ENCODE measurements at places on chromosomes 1 and 21.

- DNase-seq = no peak
Measured at GRCh38 chr1:208209286-208209685, 34.9 kb downstream of the PLXNA2 start.

- DNase-seq = no peak
Measured at GRCh38 chr1:228754646-228755268, 19.5 kb downstream of the RHOU start.

DNA sequence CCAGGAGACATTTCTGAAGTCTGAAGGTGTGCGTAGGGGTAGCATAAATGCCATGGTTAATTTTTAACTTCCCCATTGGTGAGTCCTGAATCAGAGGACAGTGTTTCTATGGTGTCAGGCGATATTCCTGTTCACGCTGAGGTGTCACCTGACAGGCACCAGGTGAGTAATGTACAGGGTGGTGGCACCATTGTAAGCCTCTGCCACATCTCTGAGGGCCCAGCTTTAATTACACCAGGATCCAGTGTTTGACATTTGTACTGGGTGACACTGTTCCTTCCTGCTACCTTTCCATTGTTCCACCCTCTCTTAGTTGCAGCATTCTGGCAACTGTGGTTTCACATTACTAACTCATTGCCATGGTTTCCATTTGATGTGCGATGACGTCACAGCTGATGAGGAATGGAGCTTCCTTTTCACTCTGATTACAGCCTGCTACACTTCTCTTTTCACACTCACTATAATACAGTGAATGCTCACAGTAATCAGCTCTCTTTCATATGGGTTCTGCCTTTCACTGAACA lies 40.6 kb upstream of the MARK1 start:
- DNase-seq = no peak

GRCh38 chr1:81693316-81693715 lies 107.4 kb upstream of the ADGRL2 start:
- DNase-seq = no peak

DNA sequence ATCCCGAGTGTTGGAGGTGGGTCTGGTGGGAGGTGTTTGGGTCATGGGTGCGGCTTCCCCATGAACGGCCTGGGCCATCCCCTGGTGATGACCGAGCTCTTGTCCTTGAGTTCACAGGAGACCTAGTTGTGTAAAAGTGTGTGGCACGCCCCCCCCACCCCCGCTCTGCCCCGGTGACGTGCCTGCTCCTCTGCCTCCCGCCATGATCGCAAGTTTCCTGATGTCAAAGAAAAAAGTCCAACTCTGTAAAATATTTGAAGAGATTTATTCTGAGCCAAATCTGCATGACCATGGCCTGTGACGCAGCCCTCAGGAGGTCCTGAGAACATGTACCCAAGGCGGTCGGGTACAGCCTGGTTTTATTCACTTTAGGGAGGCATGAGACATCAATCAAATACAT lies 125.1 kb upstream of the COL6A1 start:
- no peak for DNase-seq

DNA sequence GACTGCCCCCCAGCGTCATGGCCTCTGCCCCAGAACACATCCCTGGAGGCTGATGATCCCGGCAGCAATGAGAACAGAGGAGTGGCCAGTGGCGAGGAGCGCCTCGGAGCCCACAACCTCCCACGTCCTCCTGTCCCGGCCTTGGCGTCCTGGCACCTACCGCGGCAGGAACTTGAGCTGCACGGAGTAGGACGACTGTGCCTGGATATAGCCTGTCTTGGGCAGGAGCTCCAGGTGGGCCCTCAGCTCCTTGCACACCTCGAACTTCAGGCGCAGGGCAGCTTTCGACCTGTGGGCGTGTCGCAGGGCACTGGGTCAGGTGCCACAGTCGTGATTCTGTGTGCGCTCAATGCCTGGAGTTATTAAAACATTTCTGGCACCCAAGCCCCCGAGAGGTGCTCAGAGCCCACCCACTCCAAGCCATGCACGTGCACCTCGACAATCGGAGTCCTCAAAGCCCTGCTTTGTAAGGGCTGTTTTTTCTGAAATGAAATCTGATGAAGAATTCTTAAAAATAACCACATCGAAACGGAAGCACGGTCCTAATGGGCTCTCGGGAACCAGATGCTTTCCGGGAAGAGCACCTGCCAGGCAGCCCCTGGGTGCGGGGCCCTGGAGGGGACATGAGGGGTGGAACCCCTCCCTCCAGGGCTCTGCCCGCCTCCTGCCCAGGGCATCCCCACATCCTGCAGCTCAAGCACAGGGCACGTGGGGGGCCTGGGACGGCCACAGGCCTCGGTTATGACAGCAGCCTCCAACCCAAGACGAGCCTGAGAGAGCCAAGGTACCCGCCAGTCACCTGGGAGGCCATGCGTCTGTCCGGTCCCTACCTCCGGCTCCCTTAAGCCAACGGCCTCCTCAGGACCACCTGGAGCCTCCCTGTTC lies 23.0 kb upstream of the TMEM52 start:
- no peak for DNase-seq

GRCh38 chr1:171911506-171911905 lies 70.2 kb downstream of the DNM3 start:
- DNase-seq = no peak

GRCh38 chr1:30966690-30967369 lies 58.3 kb upstream of the SDC3 start:
- DNase-seq = no peak

- no peak for DNase-seq
Measured at GRCh38 chr1:231770506-231771175, 144.1 kb downstream of the DISC1 start.

DNA sequence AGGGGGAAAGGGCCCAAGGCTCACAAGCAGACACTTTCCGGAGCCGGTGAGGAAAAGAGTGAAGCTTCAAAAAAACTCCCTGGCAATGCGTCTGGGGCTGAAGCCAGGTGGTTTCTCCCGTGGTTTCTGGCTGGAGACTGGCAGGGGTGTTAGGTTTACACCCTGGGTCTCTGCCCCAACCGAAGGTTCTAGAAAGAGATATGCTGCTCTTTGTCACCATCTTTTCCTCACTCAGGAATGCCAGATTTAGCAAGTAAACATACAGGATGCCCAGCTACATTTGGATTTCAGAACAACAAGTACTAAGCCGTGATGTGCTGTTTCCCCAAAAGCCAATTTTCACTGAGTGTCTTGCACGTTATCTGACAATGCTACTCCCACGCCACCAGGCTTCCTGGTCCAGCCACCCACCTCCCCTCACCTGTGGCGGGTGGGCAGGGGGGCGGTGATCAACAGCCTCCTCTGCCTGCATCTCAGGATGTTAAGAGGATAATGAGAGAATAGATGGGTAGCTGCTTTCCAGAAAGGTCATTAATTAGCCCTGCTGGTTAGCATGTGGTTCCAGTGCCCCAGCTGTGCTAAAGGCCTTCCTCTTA lies 69.6 kb upstream of the OLIG2 start:
- no peak for DNase-seq

- no peak for DNase-seq
Measured at GRCh38 chr1:177080564-177080963, 83.9 kb downstream of the ASTN1 start.

GRCh38 chr1:9315411-9316079 lies 22.9 kb downstream of the SPSB1 start:
- no peak for DNase-seq

DNA sequence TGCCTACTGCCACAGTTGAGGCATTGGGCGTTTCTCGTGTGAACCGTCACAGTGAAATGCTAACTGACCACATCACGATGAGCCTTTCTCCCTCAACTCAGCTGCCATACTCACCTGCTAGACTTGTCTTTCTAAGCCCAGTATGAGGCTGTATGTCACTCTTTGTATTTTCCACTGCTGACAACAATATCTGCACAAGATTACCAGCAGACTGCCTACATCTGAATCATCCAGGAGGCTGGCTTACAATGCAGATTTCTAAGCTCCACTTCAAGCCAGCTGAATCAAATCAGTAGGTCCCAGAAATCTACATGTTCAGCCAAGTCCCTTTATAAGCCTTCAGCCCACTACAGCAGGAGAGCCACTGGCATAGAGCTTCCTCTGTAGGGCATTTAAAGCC lies 355.0 kb upstream of the DUSP10 start:
- DNase-seq = no peak

GRCh38 chr21:38768471-38769063 lies 37.2 kb upstream of the ETS2 start:
- no peak for DNase-seq

DNA sequence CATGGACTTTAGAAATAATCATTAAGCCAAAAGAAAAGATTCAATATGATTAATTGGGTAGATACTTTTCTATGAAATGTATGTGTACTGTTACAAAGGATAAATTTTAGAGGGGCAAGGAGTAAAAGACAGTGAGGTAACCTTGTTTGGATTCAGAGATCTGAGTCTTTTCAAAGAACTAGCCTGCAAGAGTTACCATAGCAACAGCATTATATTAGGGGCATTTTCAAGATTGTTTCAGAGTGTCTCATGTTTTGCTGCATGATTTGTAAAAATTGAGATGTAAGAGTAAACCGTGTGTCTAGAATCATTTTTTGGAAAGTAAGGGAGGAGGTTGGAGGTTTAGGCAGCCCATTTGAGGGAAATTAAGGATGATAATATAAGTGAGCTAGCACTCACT lies 70.6 kb upstream of the KIAA1614 start:
- DNase-seq = no peak

DNA sequence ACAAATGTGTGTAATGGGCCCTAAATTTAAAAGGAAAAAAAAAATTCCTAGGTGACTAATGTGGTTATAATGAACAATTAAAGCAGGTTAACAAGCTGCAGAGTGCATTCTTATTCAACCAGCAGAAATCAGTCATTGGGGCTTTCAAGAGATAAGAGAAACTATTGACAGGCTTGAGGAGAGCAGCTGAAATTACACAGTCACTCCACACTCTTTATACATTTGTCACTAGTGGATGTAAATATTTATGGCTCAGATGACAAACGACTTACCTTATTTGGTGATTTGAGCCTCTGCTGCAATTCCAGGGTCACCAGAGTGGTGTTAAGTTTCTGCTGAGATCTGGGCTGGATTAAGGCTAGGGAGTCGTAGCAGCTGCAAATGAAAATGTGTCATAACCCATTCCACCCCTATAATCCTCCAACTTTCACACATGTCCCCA lies 896.3 kb downstream of the TTLL7 start:
- DNase-seq = no peak

GRCh38 chr1:65525266-65526048 lies 105.0 kb downstream of the LEPR start:
- no peak for DNase-seq

- no peak for DNase-seq
Measured at GRCh38 chr1:233707153-233707879, 93.4 kb downstream of the KCNK1 start.

- DNase-seq = no peak
Measured at GRCh38 chr1:53446051-53446450, 13.1 kb upstream of the DMRTB1 start.

DNA sequence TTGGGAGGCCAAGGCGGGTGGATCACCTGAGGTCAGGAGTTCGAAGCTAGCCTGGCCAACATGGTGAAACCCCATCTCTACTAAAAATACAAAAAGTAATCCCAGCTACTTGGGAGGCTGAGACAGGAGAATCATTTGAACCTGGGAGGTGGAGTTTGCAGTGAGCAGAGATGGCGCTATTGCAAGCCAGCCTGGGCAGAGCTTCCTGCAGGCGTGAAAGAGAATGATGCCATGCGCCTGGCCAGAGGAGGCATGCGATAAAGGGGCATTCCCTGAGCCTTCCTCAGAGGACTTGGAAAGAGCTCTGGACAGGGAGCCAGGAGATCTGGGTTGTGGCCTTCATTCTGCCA lies 3.2 kb downstream of the E2F2 start:
- no peak for DNase-seq

DNA sequence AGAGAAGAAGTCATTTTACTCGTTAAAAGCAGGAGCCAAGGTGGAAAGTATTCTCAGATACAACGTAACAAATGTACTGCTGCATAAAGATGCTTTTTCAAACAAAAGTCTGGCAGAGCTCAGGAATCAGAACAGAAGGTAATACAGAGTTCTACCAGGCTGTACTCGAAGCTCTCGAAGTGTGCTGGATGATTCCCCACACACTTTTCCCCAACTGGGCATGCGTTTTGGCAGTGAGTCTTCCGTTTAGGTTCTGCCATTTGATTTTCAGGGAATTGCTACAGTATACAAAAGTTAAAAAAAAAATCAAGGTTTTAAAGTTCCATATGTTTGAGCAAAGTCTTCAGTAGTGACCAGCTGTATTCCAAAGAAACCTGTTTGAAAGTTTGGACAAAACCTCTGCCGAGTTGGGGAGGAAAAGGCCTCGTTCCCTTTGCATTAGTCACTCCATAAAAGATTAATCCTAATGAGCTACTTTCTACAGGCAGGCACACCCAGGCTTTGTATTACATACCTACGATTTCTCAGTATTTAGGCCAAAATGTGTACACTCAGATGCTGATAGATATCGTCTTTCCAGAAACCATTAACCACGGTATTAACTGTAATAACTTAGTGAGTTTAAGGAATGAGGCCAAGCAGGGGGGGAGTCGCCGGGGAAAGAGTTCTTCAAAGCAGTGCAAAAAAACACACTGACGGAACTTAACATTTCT lies 477.1 kb downstream of the LMO4 start:
- no peak for DNase-seq

All from activated T-cell treated with anti-CD3 and anti-CD28 coated beads for 1 hour (primary cell).